ENCODE measurements at places on chromosomes 2 and 18. TPM values are rescaled to one million over a fixed set of nuclear protein-coding genes. Genes with fewer than 3 reads are reported as not detected.

DNA sequence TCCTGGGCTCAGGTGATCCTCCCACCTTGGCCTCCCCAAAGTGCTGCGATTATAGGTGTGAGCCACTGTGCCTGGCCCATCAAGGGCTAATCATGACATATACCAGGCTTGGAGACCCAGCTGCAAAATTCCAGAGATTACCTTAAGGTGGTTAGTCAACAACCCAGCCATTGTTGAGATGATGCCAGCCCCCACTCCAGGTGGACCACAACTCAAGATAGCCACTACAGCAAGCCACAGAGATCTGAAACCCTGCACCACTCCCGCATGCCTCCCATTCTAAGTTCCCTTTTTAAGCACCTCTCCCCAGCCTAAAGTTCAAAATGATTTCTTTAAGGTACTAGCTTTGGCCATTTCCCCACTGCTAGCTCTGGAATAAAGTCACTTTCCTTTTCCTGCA is 4.6 kb upstream of the CLK1 start:
- no peak for DNase-seq

Gene GKN1
- not detected for total RNA-seq

- no peak for DNase-seq
Observed at GRCh38 chr2:63053081-63053888, 2.7 kb downstream of the OTX1 start.

GRCh38 chr18:54030434-54030833 is 194.0 kb downstream of the MBD2 start:
- no peak for DNase-seq

- DNase-seq = no peak
Observed at GRCh38 chr18:79905389-79905911, 46.0 kb downstream of the SLC66A2 start.

All from naive thymus-derived CD8-positive, alpha-beta T cell (primary cell).